ENCODE measurements at places on chromosomes 2 and 18.

DNA sequence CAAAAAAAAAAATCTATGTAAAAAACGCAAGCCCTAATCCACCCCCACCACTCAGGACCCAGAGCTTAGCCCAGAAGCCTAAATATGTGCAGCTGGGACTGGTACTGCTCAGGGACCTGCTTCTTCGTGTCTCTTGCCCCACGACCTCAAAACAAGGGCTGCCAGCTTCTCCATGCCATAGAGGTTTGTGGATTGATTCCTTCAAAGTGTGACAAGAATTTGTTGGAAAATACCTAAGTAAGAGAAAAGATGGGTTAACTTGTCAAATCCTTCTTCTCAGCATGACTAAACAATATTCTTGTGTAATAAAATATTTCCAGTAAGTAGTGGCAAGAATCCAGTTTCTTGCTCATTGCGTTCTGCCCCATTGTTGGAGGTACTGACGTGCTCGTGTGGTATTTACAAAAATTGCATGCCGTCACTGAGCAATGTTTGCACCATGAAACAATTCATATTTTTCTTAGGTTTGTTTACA is 825 bp upstream of the SCYGR1 start:
- DNase-seq = no peak

- no peak for DNase-seq
Observed at GRCh38 chr18:600107-600506, 3.3 kb downstream of the CLUL1 start.

- DNase-seq = no peak
Observed at GRCh38 chr2:120596990-120597594, 138.6 kb upstream of the GLI2 start.

DNA sequence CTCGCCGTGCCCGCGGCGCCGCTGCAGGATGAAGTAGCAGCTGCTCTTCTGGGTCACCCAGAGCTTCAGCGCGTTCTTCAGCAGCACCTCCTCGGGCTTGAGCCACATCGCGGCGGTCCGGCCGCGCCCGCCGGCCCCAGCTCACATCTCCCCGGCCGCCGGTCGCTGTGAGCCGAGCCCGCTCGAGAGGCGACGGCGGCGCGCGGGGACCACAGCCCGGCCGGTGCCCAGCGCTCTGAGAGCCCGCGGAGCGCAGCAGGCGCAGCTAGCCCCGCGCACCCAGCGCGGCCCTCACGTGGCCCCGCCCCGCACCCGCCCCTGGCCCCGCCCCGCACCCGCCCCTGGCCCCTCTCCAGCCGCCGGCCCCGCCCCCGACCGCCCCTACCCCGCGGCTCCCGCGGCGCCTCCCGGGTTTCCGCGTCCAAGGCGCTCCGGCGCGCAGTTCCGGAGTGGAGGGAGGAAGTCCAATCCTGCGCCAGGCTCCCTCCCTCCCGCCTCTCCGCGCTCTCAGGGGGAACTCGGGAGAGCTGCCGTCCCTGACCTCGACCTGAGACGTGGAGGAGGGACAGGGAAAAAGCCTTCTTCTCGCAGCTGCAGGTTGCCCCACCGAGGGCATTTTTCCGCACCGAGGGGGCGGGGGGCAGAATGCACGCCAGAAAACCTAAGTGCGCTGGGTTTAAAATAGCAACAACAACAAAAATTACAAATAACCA is at the start of gene TBC1D8:
Gene TBC1D8 (minus strand): TSS at position 237 of the 713 bp plus-strand sequence. CDS start 129 bp downstream, at position 108.
- peak; percentile 91 for DNase-seq

DNA sequence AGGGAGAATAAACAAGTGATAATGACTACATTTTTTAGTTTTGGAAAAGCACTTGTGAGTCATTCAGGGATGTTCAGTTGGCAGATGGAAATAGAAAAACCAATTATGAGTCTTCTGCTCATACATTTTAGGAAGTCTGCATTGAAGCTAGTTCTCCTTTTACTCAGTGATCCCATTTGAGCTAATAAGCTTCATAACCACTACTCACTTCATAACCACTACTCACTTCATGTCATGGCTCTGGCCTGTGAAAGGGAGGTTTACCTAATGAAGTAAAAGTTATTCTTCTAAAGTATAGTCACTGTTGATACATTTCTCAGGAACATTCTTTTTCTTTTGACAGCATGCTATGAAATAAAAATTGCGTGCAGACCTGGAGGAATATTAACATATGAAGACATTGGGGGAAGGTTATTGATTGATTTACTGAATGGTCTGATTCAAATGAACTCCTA is 948.7 kb downstream of the TSN start:
- DNase-seq = no peak

All from activated CD4-positive, alpha-beta T cell treated with anti-CD3 and anti-CD28 coated beads, Interleukin-2, amount 10 ng/mL, durations not matched to agents 24 days and 14 days (primary cell).